Dermis microvascular lymphatic vessel endothelial cell (primary cell): ENCODE measurements at places on chromosomes 1 and 21.

GRCh38 chr1:32353431-32353830 is 8.9 kb downstream of the FAM229A start:
- no peak for DNase-seq

GRCh38 chr1:63087966-63088365 is 234.4 kb upstream of the FOXD3 start:
- no peak for DNase-seq

DNA sequence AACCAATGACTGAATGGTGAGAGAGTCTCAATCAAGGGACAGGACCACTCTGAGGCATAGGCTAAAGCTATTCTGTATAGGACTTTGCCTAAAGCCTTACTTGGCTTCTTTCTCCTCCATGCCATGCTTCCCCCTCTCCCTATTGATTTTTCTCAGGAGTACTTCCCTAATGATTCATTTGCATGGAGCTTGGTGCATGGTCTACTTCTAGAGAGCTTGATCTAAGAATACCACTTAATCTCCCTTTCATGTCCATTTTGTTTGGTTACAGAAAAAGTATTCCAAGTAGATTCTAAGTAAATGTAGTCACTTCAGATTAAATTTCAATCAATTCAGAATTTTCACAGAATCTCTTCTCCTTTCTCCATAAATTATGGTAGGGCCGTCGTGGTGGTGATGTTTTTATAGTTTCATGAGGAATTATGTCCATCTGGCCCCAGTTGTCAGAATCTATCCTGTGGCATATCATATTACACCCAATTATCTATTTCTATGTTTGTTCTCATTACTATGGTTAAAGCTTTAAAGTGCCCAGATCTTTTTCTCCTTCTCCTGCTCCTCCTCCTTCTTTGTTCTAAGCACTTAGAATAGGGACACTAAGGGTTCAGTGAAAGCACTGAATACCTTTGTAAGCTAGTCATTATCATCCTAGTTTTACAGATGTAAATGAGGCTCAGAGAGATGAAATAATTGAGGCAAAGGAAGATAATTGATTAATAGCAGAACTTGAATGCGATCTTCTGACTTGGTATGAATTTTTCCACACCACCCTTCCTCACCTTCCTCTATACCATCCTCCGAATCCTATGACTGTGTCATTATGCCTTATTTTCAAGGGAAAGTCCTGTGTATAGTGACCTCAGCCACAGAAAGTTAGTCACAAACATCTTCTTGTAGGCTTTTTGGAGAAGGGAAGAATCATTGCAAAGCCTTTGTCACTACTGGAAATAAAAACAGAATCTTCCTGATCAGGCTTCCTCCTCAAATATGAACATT is 85.6 kb upstream of the ZRANB2 start:
- no peak for DNase-seq

GRCh38 chr21:34912022-34912945 is 136.8 kb downstream of the RUNX1 start:
- DNase-seq, result no peak

- DNase-seq, result no peak
Observed at GRCh38 chr21:29304597-29304996, 5.9 kb downstream of the BACH1 start.

DNA sequence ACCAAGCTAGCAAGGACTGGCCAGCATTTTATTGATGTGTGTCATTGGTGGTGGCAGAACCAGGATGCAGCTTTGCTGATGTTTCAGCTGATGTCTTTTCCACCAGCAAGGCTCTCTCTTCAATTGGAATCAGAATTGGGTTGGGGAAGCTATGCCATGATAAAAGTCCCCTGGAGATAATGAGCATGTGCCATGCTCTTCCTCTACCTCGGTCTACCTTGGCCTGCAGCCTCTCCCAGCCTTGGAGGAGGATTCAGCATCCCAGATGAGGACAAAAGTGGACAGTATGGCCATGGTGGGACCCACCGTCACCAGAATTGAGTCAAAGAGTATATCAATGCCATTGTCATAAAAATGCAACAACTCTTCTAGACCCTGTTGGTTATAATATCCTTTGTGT is 8.6 kb downstream of the AVPR1B start:
- no peak for DNase-seq

DNA sequence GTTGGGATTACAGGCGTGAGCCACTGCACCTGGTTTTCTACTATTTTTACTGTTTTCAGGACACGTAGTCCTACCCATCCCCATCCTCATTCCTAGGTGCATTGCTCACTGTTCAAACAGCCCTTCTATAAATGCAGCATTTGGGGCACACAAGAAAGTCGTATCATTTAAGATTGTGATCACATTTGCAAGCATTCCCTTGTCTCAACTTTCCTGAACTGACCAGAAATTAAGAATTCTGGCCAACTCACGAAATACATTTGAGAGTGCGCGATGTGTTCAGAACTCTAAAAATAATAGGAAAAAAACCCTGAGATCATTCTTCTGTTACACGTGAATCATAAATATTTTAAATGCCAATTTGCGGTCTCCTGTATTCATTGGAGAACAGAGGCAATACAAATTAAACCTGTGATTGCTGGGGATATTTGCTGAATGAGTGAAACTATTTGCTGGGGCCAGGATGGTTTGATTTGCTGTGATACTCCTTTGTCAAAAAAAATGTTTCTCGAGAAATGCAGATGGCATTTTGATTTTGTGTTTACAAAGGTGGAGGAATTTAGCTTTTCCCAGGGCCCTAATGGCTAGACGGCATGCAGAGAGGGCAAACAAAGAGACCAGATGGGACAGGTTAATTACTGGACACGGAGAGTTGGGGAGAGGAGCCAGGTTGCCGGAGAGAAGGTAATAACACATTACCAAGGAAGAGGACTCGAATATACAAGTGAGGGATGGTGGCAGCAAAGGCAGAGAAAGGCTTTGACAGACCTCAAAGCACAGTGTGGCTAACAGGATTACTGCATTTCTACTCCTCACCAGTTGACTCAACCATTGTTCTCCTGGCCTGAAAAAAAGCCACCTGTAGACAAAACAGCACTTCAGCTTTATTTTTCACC is 38.4 kb downstream of the STPG1 start:
- no peak for DNase-seq

- peak; percentile 91 for DNase-seq
Observed at GRCh38 chr1:101235696-101236515, 913 bp upstream of the S1PR1 start.

DNA sequence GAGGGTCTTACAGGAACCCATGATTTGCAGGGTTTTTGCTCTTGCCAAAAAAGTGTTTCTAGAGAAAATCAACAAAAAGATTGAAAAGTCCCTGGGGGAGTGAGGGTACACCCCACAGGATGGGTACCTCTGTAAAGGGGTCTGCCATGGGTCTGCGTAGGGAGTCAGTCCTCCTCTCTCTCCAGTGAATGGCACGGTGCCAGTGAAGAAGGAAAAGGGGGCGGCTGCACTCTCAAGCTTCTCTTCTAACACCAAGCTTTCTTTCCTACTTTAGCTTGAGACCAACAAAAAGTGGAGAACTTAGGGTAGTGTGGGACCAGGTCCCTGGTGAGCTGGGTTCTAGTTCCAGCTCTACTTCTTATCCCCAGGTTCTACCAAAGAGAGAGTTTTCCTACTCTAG is 87.4 kb downstream of the GLUL start:
- DNase-seq, result no peak
